Glomerular endothelial cell (primary cell): ENCODE measurements at places on chromosomes 2 and 18. TPM values are rescaled to one million over a fixed set of nuclear protein-coding genes. Genes with fewer than 3 reads are reported as not detected.

The KDSR gene
- 37.1 and 57.8 TPM in 2 replicates for total RNA-seq

The ARHGEF33 gene
- total RNA-seq: 0.18 and 0.19 TPM in 2 replicates

The CTDP1 gene
- total RNA-seq: 29.2 and 34.1 TPM in 2 replicates

The MALL gene
- 94.9 and 197 TPM in 2 replicates for total RNA-seq

The GCG gene
- total RNA-seq: not detected in 2 replicates

The SGO2 gene
- 5.6 and 8.1 TPM in 2 replicates for total RNA-seq

The LCLAT1 gene
- 11.1 and 21.9 TPM in 2 replicates for total RNA-seq

The CD8B2 gene
- not detected in 2 replicates for total RNA-seq

The ALPI gene
- not detected in 2 replicates for total RNA-seq

The GNLY gene
- not detected in 2 replicates for total RNA-seq

The GPD2 gene
- total RNA-seq: 16.5 and 19.7 TPM in 2 replicates

The QPCT gene
- 28.8 and 43.1 TPM in 2 replicates for total RNA-seq

The C1QL2 gene
- not detected in 2 replicates for total RNA-seq

The LTBP1 gene
- 63.4 and 79.6 TPM in 2 replicates for total RNA-seq

The FAP gene
- 17.8 and 50.0 TPM in 2 replicates for total RNA-seq

The CLEC4F gene
- 0.18 TPM in 1 of 2 replicates, not detected in the other for total RNA-seq

The C2orf78 gene
- total RNA-seq: not detected in 2 replicates

The MAB21L4 gene
- not detected in 2 replicates for total RNA-seq

The SLC19A3 gene
- total RNA-seq: not detected in 2 replicates

The IL36RN gene
- total RNA-seq: not detected in 2 replicates

The LRP2 gene
- 0.06 TPM in 1 of 2 replicates, not detected in the other for total RNA-seq

The ITPRID2 gene
- total RNA-seq: 122 and 149 TPM in 2 replicates

The HJURP gene
- total RNA-seq: 4.3 and 7.9 TPM in 2 replicates

The TSPYL6 gene
- 0.06 TPM in 1 of 2 replicates, not detected in the other for total RNA-seq

The APOB gene
- 0.10 and 0.18 TPM in 2 replicates for total RNA-seq

The MAPK4 gene
- 0.05 TPM in 1 of 2 replicates, not detected in the other for total RNA-seq

The HSPE1 gene
- total RNA-seq: 120 and 146 TPM in 2 replicates

The LRRTM4 gene
- not detected in 2 replicates for total RNA-seq

The DSC2 gene
- 0.64 and 1.8 TPM in 2 replicates for total RNA-seq

The SIGLEC15 gene
- total RNA-seq: 2.5 and 10.5 TPM in 2 replicates

The SULT1C2 gene
- total RNA-seq: not detected in 2 replicates

The GLI2 gene
- total RNA-seq: 1.7 and 3.7 TPM in 2 replicates

The CCNT2 gene
- total RNA-seq: 14.4 and 22.5 TPM in 2 replicates

The TMEM131 gene
- 28.4 and 33.2 TPM in 2 replicates for total RNA-seq

The C1GALT1C1L gene
- 0.47 TPM in 1 of 2 replicates, not detected in the other for total RNA-seq

The SP140 gene
- 0.10 TPM in 1 of 2 replicates, not detected in the other for total RNA-seq

The BOLA3 gene
- 60.6 and 63.8 TPM in 2 replicates for total RNA-seq

The CIB4 gene
- not detected in 2 replicates for total RNA-seq

The PRKAG3 gene
- not detected in 2 replicates for total RNA-seq

The TUBA3E gene
- not detected in 2 replicates for total RNA-seq

The STARD6 gene
- total RNA-seq: not detected in 2 replicates

The RBM43 gene
- 5.6 and 6.3 TPM in 2 replicates for total RNA-seq

The AFF3 gene
- total RNA-seq: 4.6 and 5.8 TPM in 2 replicates

The DNAH7 gene
- total RNA-seq: 0.12 TPM in 1 of 2 replicates, not detected in the other

The LBH gene
- total RNA-seq: 21.4 and 23.0 TPM in 2 replicates
